Right hindlimb (tissue), 1 donor: ENCODE measurements at places on chromosomes 12 and 14.

- DNase-seq, result no peak
Measured at GRCh38 chr14:34170882-34171281, 220.0 kb upstream of the EGLN3 start.

- no peak for DNase-seq
Measured at GRCh38 chr12:2185751-2186341, 133.1 kb downstream of the CACNA1C start.

DNA sequence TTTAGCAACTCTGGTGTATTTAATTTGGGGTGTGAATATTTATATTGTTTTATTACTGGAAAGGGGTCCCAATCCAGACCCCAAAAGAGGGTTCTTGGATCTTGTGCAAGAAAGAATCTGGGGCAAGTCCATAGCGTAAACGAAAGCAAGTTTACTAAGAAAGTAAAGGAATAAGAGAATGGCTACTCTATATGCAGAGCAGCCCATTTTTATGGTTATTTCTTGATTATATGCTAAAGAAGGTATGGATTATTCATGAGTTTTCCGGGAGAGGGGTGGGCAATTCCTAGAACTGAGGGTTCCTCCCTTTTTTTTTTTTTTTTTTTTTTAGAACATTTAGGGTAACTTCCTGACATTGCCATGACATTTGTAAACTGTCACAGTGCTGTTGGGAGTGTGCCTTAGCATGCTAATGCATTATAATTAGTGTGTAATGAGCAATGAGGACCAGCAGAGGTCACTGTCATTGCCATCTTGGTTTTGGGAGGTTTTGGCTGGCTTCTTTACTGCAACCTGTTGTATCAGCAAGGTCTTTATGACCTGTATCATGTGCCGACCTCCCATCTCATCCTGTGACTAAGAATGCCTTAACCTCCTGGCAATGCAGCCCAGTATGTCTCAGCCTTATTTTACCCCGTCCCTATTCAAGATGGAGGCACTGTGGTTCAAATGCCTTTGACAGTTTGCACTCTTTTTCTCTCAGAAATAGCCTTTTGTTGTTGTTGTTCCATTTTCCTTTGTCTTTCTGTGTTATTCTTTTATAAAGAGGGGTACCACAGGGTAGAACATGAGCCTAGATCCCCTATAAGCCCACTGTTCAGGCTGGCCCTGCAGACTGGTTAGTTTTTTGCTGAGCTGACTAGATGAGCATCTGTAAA, 75.5 kb upstream of the DCD start:
- DNase-seq, result no peak

GRCh38 chr12:26488351-26488750, 293.0 kb downstream of the SSPN start:
- DNase-seq, result no peak

- DNase-seq, result no peak
Measured at GRCh38 chr14:65351493-65352194, 60.9 kb upstream of the FUT8 start.

DNA sequence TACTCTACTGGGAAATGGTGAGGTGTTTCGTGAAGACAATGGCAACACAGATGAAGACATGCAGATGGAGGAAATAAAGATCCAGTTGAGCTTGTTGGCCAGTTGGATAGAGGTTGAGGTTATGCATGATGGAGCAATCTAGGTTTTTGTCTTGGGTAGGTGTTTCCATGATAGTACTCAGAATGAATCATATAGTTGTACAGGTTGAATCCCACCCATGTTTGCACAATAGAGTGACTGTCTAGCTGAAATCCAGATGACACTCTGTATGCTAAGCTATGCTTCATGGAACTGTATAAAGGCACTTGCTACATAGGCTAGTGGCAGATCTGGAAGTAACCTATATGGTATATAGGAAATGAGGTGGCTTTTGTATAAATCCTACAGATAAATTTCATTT, 264.9 kb downstream of the NAV3 start:
- no peak for DNase-seq
